ENCODE measurements at places on chromosomes 7 and 10.

DNA sequence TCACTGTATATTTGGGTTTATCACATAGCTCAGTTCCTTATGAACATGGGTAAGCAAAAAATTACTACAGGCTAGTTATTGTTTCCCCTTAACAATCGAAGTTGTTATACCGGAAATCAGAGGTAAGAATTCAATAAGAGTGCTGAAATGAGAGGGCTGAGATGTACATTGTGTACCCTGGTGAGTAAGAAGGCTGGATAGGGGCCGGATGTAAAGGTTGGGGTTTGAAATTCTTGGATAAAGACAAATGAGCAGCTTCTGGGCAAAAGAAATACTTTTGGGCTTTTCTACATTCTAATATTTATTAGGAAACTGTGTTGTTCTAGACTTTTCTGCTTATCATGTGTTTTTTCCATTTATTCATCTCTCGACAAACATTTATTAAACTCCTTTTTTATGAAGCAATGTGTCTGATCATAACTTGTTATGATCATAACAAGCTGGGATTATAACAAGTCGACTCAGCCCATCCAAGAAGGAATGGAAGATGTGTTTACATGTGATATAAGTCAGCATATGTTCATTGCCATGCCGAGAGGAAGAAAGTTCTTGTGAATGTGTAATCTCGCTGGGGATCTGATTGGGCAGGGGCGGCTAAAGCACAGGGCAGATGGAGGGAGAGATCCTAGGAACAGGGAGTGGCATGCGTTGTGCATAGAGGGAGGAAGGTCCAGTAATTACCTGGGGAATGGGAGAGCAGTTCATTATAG lies 155.3 kb downstream of the PLXDC2 start:
- DNase-seq = no peak

DNA sequence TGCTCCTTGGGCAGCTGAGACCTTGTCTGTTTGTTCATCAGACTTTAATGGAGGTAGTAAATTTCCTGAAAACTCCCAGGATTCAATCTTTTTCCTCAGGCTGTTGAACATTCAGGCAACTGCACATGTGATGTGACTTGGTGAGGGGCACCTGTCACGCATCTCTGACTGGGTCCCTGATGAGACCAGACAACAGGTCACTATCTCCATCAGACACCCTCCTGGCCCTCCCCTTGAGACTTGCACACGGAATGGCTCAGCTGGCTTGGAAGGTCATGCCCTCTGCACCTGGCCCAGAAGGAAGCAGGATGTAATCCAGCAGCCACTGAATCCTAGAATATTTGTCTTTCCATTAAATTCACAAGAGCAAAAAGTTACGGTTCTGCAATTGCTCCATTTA lies 15.9 kb downstream of the AQP1 start:
- no peak for DNase-seq

GRCh38 chr7:80900583-80901576 lies 18.0 kb downstream of the SEMA3C start:
- no peak for DNase-seq

DNA sequence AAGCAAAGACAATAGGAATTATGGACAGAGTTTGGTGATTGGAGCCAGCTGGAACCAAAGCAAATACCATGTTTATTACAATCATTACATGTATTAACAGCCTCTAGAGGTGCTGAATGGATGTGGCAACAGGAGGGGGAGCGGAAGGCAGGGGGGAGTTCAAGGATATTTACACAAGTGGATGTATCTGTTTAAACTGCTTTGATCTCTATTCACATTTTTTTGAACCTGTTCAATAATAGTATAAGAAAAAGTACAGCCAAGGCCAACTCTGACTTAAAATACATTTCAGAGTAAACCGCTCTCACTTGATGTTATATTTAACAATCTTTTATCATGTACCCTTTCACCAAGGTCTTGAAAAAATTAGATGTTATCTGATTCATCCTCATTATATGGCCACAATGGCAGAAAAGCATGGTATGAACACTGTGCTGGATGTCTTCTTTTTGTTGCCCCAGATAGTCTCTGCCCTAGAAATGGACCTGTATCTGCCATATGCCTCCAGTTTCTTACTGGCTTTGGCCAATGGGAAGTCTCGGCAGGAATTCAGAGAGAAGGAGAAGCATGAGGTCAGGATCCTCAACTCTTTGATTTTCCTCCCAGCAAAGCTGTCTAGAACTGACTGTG lies 88.2 kb upstream of the FAM133B start:
- no peak for DNase-seq

DNA sequence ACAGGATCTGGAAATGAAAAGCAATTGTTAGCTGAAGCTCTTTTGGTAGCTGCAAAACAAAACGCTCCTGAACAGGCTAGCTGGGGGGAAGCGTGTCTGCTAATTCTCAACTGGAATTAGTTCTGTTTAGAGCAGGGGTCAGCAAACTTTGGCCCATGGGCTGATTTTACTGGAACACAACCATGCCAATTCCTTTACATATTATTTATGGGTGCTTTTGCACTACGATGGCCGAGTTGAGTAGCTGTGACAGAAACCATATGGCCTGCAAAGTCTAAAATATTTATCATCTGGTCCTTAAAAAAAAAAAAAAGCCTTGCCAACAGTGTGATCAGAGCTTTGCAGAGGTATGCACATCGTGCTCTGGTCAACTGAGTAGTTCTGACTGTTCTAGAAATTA lies 108.4 kb upstream of the PDLIM1 start:
- no peak for DNase-seq

GRCh38 chr7:107388604-107389003 lies 81.3 kb upstream of the GPR22 start:
- DNase-seq = no peak

DNA sequence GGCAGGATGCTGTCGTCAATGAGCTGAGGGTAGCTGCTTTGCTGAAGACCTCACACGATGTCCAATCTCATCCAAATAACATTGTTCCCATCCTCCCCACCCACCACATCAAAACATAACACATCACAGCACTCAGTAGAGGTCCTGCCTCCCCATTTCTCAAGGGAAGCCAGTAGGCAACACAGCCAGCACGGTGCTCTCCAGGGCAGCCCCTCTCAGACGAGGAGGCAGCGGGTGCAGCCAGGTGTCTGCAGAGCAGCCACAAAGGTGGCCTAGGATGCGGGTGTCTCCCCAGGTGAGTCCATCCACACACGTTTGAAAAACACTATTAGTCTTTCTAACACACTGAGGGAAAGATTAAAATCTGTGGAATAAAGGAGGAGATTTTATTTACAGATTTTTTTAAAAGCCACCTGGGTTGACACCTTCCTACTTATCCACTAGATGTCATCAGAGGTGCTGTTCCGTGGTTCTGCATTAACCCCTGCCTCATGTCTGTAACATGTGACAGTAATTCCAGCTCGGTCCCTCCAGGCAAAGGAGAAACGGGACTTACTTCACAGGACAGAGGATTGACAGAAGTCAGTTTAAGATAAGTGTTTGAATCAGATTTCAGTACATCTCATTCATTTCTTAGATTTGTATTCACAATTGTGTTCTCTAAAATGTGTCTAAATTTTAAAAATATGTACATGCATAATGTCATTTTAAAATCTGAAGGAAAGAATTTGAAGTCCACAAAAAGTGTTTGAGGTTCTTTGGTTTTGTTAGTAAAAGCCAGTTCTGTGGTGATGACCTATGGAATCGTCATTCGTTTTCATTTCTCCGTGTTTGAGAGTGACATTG lies 68.0 kb downstream of the LANCL2 start:
- no peak for DNase-seq

- DNase-seq = no peak
Observed at GRCh38 chr7:90916319-90916718, 320.2 kb downstream of the CDK14 start.

DNA sequence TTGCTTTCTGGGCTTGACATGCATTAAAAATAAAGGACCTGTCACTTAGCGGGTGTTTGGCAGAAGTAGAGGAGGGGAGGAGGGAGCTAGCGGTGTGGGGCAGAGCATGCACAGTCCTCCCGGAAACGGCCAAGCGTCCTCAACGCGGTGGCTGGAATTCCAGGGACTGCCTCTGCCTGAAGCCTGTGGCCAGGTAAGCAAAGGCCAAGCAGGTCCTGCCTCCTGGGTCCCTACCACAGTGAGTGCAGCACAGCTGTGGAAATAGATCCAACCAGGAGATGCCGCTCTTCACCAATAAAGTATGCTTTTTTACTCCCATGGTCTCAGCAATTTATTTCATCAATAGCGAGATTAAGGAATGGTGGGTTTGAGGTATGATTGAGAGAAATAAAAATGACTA lies 323.4 kb downstream of the WDR37 start:
- no peak for DNase-seq

DNA sequence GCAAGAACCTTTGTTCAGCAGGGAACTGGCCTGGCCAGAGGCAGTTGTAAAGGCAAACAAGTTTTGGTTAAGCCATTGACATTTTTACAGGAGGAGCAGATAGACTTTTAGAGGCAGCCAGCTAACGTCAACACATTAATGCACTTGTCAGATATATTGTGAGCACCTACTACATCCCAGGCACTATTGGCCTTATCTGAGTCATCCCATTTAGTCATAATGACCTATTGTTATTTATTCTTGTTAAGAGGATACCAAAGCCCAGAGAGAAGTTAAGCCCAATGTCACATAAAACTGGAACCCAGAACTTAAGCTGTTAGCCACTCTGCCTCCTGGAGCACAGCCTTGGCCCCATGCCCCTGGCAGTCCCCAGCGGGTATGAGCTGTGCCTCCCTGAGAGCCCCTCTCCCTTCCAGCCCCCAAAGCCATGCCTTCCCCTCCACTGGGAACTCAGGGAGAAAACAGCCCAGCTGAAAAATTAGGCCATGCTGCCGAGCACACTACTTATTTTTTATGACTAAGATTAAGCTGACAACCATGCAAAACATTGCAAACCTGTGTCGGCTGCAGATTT lies 32.7 kb upstream of the TRIM8 start:
- no peak for DNase-seq

GRCh38 chr10:123274306-123275135 lies 120.3 kb downstream of the BUB3 start:
- DNase-seq = no peak

DNA sequence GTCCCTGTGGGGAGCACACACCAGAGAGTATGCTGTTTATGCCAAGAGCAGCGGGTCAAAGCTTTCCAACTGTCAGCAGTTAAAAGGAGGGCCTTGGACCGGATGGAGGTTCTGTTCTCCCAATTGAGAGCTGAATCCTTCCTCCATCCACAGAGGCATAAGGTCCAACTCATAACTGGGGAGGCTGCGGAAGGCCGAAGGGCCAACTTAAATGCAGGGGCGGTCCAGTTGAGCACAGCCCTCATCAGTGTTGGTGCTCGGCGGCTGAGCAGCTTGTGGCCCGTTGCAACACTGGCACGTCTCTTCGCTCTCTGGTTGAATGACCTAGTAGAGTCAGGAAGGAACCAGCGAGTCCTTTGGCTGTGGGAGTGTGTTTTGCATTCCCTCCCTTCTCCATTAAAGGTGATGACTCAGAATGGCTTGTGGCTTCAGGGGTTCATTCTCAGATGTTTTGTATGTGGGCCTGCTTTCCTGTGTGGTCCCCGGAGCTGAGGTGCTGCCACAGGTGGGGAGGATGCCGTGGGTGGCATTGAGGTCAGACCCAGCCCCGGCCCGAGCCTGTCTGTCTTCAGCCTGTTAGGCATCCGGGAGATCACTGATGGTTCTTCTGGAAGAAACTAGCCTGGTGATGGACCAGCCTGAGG lies 44.8 kb upstream of the DMBT1 start:
- peak; percentile 41 for DNase-seq

- no peak for DNase-seq
Observed at GRCh38 chr7:151566897-151567320, 47.2 kb upstream of the RHEB start.

DNA sequence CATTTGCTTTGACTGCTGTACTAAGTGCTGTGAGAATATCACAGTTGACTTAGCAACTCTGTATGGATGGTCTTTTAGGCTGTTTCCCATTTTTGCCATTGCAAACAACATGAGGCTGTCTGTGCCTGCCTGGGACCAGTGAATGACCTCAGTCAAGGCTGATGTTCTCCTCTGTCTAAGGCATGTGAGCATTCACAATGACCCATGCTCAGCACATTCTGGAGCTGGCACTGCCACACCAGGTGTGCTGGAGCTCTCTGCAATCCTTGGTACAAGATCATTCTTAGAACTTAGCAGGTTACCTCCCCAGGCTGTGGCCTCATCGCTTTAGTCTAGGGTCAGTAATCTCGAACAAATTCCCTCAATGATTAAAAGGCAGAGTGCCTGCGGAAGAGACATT lies 61.9 kb downstream of the SH3PXD2A start:
- no peak for DNase-seq

DNA sequence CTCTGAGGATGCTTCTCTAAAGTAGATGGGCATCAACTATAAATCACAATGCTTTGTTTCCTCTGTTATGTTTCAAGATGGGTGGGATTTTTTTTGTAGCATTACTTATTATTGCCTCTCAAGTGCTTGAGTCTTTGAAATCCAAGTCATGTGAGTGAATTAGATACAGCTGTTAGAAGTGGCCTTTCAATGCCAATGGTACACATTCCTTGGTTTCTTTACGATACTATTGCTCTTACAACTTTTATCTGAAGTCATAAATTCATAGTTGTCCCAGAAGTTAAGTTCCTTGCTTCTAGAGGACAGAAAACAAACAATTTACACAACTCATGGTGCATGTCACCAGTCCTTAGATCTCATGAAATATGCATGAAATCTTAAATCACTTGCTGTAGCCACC lies 15.5 kb downstream of the CFTR start:
- no peak for DNase-seq

DNA sequence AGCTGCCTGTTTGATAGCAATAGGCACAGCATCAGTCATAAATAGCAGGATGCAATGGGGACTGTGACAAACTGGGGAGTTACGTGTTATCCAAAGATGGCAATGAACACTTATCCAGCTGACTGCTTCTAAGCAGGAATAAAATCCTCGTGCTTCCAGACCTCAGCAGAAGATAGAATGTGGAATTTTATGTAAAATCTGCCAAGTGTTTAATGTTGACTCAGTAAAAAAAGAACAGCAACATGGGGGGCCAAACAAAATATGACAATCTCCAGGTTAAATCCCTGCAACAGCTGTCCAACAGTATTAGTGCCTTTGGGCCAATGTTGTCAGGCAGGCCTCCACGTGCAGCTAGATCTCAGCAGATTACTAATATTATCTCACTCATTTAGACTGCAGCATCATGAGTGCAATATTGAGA lies 127.3 kb downstream of the SEMA3C start:
- DNase-seq = no peak

DNA sequence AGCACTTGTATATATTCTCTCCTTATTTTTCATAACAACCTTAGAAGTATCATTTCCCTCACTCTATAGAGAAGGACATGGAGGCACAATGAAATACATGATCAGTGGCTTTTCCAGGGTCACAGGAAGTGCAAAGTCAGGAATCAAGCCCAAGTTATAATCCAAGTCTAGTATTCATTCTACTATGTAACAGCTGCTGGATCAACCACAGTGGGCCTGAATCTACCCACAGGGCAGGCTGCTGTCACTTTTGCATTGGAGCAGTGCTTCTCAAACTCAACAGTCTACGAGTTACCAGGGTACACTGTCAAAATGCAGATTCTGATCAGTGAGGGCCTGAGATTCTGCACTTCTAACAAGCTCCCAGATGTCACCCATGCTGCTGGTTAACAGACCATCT lies 18.3 kb downstream of the ZDHHC16 start:
- DNase-seq = no peak

GRCh38 chr7:93723424-93724124 lies 149.1 kb upstream of the CALCR start:
- DNase-seq = no peak

GRCh38 chr7:18996583-18996982 lies 120.9 kb downstream of the TWIST1 start:
- no peak for DNase-seq

- no peak for DNase-seq
Observed at GRCh38 chr10:130351466-130352290, 215.5 kb downstream of the GLRX3 start.
